NCI-H1092 treated with DMSO at 0.1 percent for 48 hours (cell line): ENCODE measurements at places on chromosomes 11 and 22.

DNA sequence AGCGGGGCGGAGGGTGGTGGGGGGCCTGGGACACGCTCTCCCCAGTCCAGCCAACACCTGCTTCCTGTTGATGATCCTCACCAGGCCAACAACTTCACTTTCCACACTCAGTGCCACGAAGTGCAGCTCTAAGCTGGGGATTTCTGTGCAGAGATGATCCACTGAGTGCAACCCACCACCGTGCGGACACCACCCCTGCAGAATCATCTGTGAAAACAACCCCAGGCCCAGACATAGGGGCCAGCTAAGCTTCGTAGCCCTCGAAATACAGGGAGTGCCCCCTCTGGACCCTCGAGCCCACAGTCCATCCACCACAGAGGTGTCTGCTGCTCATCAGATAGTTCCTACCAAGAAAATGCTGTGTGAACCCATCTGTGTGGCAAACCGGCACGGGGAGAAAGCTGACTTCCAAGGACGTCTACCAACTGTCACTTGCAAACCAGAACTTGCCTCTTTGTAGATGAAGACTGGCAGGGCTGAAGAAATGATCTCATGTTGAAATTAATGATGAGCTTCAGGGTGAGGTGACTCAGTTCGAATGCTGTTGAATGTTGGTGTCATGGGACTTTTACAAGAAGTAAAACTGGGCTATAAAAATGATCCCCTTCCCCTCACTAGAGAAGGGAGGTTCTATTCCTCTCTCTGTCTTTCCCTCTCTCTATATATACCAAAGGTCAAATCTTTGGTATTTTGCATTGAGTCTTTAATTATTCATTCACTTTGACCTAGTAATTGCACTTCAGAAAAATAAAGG is 73.4 kb downstream of the MYEOV start:
- no peak for DNase-seq

GRCh38 chr11:68271023-68271780 is 571 bp downstream of the C11orf24 start:
- peak; percentile 66 for DNase-seq

DNA sequence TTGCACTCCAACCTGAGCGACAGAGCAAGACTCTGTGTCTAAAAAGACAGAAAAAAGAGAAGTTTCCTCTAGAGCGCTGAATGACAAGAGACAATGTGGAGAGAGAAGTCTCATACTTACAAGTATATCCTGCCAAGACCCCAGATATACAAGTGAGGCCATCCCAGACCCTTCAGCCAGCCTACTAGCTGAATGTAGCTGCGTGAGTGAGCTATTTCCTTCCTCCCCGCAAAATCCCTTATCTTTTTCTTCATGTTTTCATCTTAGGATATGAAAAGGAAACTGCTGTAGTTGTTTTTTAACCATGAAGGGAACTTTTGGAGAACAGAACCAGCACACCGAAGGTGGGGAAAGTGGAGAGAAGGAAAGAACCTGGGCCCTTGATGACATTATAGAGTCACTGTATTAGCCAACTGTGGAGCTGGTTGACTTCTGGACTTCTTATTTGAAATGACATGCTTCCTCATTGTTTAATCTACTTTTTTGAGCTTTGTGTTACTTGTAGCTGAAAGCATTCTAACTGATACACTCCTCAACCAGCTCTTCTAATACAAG is 4.4 kb upstream of the DDX17 start:
- DNase-seq = no peak

- DNase-seq = no peak
Observed at GRCh38 chr11:108474664-108475463, 7.5 kb upstream of the C11orf65 start.

DNA sequence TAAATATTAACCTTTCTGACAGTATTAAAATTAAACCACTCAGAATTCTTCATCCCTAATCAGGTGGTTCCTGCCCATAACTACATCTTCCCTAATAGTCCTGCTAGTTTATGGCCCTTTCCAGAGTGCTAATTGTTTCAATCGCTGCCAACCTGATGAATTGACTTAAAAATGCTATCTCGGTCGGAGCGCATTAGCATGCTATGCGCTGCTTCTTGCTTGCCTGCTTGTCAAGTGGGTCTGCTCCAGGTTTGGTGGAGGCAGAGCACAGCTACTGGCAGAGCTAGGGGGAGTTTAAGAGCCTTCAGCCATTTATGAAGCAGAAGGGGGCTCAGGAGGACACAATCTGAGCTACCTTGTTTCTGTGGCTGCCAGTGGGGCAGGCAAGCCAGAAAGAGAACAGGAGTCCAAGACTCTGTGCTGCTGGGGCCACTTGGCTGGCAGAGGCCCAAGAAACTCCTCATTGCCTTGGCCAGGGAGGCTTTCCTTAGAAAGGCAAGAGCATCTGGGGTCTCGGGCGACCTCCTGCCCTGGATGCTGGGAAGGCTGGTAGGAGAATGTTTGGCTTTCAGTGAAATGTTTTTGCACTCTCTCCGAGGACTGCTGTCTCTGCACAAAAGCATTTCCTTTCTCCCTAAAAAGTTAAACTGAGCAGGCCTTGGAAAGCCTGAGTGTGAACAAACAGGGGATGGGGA is 62.1 kb upstream of the PHOX2A start:
- peak; percentile 27 for DNase-seq

- no peak for DNase-seq
Observed at GRCh38 chr22:18955696-18956095, 19.6 kb upstream of the PRODH start.

- no peak for DNase-seq
Observed at GRCh38 chr22:23071230-23072076, 1.1 kb downstream of the GNAZ start.

- DNase-seq = no peak
Observed at GRCh38 chr11:24900514-24900913, 403.7 kb downstream of the LUZP2 start.

- DNase-seq = no peak
Observed at GRCh38 chr11:135036488-135037297, 624.7 kb upstream of the B3GAT1 start.

GRCh38 chr22:25574736-25575135 is 10.3 kb downstream of the GRK3 start:
- DNase-seq = no peak

GRCh38 chr11:17575431-17576425 is 28.7 kb downstream of the OTOG start:
- no peak for DNase-seq

- DNase-seq = no peak
Observed at GRCh38 chr11:37504060-37504611, 906.1 kb upstream of the RAG2 start.

DNA sequence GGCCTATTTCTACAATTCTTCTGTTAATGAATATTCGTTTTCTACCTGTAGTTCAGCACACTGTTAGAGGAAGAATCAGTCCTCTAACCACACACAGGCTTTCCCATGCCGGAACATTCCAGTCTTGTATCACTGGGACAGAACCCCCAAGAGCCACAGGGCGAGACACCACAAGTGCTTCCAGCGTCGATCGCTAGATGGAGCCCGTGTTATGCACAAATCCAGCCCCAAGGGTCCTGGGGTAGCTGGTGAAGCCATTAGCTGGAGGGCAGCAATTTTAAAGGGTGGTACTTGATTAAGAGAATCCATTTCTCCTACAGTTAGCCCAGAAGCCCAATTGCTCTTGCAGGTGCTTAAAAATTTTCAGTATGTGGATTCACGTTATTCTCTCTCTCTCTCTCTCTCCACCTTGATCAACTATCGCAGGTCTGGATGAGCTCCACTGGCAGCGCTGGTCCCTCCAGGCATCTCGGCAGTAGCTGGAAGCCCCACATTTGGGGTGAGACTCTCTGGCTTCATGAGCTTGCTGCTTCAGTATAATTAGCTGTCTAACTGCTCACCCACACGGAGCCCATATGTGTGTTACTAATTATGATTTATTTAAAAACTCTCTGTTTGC is 148.2 kb upstream of the SNX19 start:
- peak; percentile 51 for DNase-seq

DNA sequence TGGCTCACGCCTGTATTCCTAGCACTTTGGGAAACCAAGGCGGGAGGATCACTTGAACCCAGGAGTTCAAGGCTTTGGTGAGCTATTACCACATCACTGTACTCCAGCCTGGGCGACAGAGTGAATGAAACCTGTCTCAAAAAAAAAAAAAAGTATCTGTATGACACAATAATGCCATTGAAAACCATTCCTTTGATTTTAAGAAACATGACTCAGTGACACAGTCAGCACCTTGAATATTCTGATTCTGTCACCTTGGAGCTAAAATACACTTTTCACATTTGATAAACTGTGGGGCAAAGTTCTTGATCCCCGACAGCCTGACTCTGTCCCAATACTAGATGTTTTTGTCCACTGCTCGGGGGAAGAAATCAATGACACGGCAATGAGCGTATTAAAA is 16.7 kb upstream of the ELFN2 start:
- no peak for DNase-seq

DNA sequence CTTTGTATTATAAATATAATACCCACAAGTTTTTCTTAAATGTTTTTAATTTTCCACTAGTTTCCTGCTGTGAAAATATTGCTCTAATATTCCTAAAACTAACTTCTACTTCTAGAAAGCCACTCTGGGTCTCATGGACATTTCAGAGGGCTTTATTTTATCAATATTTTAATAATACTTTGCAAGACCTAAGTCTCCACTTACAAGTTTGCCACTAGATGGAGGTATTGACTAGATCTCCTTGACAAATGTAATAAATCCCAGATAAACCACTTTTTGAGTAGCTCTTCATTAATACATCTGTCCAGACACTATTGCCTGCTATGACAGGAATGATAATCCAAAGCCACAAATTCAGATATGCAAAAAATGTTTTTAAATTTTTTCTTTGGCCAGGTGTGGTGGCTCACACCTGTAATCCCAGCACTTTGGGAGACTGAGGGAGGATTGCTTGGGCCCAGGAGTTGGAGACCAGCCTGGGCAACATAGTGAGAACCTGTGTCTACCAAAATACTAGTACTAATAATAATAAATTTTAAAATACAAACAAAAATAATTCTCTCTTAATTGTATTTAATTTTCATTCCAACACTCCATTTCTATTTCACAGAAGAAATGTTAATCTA is 3.5 kb upstream of the ACAT1 start:
- peak; percentile 65 for DNase-seq

GRCh38 chr11:125401746-125402145 is 94.3 kb downstream of the FEZ1 start:
- no peak for DNase-seq

- DNase-seq = no peak
Observed at GRCh38 chr11:85989746-85990145, 79.1 kb downstream of the PICALM start.

- no peak for DNase-seq
Observed at GRCh38 chr11:74123008-74123448, 47.8 kb downstream of the C2CD3 start.
